ENCODE measurements at places on chromosomes 6 and 20. TPM values are rescaled to one million over a fixed set of nuclear protein-coding genes. Genes with fewer than 3 reads are reported as not detected.

Gene BPIFB1
- not detected for total RNA-seq

Gene PM20D2
- 9.2 TPM for total RNA-seq

Gene TXLNB
- not detected for total RNA-seq

Gene AGER
- 0.20 TPM for total RNA-seq

Gene NCOA3
- total RNA-seq: 92.5 TPM

Gene MAS1
- total RNA-seq: not detected

Gene PNLDC1
- total RNA-seq: 0.73 TPM

Gene RIPPLY2
- 1.4 TPM for total RNA-seq

Gene MAN1A1
- 127 TPM for total RNA-seq

Gene ANKRD66
- total RNA-seq: not detected

Gene STXBP5
- 65.0 TPM for total RNA-seq

Gene RNF39
- total RNA-seq: not detected

Gene PRRT1
- total RNA-seq: under 0.01 TPM

Gene TTLL9
- total RNA-seq: not detected

All from subcutaneous preadipocyte (primary cell).